ENCODE measurements at places on chromosomes 1 and 21.

- no peak for DNase-seq
These were observed at the start of gene SLC6A9 for GRCh38 chr1:44031252-44032169. TSS of gene SLC6A9 (minus strand) at chr1:44031462. CDS start at chr1:44024277, 7,185 bp downstream.

GRCh38 chr1:232512712-232513111 lies 117.2 kb downstream of the SIPA1L2 start:
- DNase-seq: no peak

DNA sequence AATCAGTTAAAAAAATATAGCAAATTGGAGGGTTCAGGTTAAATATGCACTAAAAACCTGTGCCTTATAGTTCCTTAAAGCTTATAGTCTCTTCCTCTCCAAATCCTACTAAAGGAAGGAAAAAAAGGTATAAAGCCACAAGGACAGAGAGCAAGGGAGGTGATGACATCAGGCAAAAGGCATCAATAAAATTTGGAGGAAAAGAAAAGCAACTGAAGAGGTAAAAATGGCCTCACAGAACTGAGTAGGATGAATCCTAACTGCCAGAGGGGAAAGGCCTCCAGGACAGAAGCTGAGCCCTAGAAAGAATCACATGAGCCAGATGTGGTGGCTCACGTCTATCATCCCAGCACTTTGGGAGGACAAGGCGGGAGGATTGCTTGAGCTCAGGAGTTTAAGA lies 8.1 kb downstream of the CCSAP start:
- no peak for DNase-seq

DNA sequence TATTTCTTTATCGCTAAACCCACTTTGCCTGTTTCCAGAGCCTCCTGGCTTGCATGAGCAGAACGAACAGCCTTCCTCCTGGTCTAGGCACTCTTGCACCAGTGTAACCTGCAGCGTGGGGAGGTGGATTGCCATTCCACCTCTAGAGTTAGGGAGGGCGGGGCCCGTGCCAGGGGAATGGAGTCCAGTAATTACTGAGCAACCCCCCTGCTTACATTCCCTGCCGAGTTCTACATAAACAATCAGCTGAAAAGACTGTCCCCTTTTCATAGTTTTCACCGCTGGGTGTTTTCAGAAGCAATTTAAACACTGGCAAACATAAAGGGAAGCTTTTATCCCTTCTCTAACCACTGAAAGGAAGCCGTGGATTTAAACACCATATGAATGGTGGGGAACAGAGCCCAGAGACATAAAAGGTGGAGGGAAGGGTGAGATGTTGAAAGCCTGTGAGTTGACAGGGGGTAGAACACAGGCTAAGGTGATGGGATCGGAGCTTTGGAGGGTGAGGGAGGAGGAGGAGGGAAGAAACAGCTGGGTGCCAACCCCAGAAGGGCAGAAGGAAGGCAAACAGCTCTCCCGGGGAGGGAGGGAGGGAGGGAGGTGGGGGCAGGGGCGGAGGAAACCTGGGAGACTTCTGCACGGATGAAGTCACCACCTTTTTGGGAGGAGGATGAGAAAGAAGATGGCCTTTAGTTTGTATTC lies 68.0 kb upstream of the WDR26 start:
- DNase-seq: no peak

GRCh38 chr1:219813294-219813693 lies 115.1 kb downstream of the SLC30A10 start:
- DNase-seq: no peak

DNA sequence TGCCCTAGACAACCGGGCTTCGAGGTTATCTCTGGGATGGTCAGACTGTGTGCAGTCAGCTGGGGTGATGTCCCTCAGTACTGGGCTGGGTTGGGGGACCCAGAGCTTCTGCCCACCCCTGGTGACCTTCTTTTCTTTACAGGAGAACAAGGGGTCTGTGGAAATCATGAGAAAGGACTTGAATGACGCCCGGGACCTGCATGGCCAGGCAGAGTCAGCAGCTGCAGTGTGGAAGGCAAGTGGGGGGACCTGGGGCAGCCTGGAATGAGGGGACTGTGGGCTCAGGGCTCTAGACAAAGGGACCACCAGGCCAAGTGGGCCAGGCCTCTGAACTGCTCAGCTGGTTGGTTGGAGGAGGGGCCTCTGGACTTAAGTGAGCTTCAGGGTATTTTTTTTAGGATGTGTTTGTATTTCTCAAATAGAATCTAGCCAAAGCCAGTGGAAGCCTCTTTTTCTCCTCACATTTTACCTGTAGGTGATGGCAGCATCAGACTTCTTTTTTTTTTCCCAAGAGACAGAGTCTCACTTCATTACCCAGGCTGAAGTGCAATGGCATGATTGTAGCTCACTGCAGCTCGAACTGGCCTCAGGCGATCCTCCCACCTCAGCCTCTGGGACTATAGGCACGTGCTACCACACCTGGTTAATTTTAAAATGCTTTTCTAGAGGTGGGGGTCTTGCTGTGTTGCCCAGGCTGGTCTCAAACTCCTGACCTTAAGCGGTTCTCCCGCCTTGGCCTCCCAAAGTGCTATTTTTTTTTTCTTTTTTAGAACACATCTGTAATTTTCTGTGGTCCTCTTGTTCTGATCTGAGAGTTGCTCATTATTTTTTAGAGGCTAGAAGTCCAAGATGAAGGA lies 1.9 kb downstream of the RNF187 start:
- no peak for DNase-seq

- no peak for DNase-seq
These were observed 7.1 kb downstream of the POU3F1 start for GRCh38 chr1:38039331-38040088.

DNA sequence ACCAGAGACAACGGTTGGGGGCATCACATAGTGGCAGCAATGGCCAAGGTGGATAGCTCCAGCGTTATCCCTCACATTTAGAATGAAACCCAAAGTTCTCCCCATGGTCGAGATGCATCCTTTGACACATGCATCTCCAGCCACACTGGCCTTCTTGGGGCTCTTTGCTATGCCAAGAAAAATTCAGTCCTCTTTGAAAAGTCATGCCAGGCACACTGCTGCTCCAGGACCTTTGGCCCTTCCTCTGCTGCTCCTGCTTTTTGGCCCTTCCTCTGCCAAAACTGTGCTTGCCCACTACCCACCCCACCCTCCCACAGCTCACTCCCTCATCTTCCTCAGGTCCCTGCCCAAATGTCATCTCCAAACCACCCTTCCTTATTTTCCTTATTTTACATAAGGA lies 106.4 kb downstream of the C1orf94 start:
- no peak for DNase-seq

DNA sequence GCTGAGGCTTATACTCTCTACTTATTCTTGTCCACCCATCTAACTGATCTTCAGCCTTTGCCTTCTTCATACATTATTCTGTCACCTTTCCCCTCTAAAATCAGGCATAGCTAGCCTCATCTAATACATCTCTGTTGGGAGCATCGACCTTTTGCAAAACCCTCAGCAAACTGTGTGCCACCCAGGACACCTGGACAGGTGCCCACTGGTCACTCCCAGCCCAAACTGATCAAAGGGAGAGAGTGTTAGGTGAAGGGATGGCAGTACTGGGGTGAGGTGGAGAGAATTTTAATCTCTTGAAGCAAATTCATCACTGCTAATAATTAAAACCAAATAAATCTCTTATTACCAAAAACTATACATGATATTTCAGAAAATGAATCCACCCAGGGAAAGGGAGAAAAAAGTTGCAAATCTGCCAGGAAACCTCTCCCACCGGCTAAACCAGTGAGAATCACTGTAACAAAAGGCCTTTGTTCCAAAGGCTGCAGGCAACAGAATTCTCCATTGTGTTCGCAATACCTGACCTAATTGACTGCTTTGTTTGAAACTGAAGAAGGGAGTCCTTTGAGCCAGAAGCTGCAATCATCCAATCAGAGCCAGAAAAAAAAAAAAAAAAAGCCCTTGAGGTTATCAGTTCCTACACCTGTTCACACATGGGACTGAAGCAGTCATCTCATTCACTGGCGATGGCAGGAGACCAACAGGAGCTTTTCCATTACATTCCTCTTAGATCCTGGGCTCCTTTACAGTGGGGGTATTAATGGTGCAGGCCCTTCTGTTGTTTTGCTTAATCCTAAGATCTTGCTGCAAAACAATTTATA lies 172.6 kb downstream of the APP start:
- DNase-seq: no peak

DNA sequence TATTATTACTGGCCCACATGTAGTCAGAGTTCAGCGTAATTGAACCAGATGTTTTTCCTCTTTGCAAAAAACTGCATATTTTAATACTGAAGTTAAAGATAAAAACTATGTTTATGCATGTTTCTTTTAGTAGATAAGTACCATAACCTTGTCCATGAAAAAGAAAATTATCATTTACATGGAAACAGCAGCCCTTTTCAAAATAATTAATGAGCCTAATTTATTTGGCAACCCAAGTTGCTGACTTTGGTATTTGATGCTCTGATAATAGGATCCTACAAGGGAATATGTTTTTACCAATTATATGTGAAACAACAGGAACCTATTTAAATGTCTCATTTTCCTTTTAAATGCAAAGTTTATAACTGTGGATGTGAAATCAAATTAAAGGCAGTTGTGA lies 281.3 kb upstream of the C1orf105 start:
- no peak for DNase-seq

GRCh38 chr1:234611225-234611846 lies 1.4 kb upstream of the IRF2BP2 start:
- DNase-seq: no peak

GRCh38 chr1:163414778-163415177 lies 93.0 kb downstream of the NUF2 start:
- no peak for DNase-seq

- no peak for DNase-seq
These were observed 20.6 kb upstream of the TRAPPC10 start for GRCh38 chr21:43991447-43991991.

GRCh38 chr1:22776035-22776613 lies 65.5 kb downstream of the EPHB2 start:
- no peak for DNase-seq

DNA sequence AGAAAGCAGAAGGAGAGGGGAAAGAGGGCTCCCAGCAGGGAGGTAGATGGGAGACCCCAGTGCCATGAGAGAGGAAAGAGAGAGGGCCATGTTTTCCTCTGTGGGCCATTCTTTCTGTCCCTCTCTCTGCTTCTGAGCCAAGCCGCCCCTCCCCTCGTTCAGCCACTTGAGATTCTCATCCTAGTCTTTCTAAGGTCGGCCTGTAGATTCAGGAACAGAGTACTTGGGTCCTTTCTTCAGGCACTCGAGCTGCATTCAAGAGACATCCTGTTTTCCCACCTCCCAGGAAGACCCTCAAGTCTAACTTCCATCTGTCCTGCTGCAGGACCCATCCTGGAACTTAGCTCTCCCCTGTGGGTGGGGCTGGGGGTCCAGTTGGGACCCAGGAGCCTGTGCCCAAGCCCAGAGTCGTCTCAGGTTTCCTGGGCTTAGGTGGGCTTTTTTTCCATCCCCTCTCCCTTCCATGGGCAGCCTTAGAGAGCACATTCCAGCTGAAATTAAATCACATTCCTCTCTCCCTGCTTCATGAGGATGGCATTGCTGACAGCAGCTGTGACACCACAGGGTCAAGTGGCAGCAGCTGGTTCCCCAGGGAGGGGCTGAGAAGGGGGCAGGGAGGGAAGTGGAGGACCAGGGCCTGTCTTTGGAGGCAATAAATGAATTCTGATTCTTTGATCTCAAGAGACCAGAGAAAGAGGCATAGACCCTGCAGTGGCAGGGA lies 13.0 kb downstream of the NES start:
- DNase-seq: no peak

DNA sequence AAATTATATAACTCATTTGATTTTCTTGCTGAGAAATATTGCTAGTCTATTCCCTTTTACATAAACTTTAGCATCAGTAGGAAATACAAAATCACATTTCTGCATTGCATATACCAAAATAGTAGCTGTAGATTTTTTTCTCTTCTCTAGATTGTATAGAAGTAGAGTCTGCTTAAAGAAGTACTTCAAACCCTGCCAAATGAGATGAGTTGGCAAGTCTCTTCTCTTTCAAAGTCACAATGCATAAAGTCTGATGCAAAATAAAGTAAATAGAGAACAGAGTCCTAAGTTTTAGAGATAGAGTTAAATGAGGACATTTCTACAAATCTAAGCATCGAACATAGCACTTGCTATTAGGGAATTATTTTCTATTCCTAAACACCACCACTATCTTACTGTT lies 6.4 kb downstream of the PLPPR4 start:
- DNase-seq: no peak

DNA sequence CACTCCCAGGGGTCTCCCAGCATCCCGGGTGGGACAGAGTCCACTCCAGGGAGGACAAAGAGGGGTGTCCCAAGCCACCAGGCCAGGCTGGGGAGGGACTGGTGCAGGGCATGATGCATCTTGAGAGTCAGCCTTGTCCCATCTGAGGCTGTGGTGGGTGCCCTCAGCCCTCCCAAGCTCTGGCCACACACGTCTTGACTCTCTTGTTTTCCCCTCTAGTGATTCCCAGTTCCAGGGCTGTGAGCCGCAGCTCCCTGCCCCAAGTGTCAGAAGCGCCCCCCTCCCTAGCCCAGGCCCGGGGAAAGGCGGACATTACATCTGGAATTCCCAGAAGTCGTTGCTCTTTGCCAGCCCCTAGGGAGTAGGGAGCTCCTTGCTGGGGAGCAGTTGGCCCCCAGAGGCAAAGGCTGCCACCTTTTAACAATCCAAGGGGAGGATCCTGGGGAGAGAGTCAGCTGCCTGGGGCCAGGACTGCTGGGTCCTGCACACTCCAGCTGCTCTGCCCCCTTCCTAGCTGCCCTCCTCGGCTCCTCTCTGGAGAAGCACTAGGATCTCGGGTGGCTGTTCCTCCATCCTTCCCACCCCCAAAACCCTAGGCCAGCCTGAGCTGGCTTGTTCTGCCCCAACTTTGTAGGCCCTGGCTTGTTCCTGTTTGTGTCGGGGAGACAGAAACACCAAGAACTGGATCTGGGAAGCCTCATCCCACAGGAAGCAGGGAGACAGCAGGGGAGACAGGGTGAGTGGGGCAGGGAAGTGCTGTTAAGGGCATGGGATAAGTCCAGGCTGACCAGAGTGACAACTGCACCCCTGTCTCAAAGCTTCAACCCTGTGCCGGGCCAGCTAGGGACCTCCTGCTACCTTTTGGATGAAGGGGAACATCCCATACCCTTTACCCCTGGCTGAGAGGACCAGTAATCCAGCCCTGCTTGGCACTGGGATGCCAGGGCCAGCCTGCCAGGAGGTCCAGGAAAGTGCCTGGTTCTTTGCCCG lies 3.2 kb upstream of the PTPN7 start:
- DNase-seq: no peak

DNA sequence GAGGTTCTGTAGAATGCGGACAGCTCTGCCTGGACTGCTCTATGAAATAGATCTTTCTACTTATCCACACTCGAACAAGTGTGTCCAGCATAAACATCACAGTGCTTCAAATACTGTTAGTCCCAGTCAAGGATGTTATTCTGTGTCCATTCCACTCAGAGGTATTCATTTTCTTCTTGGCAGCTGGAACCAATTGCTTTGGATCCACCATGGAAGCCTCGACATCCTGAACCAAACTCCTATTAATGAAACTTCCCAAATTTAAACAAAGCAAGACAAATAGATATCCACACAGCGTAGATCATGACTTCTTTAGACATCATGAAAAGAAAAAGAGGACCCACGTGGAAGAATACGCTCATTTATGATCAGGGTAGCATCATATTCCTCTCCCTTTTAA lies 95.8 kb downstream of the DISC1 start:
- no peak for DNase-seq

Data from epithelial cell of proximal tubule (primary cell).